ENCODE measurements at places on chromosomes 4 and X.

DNA sequence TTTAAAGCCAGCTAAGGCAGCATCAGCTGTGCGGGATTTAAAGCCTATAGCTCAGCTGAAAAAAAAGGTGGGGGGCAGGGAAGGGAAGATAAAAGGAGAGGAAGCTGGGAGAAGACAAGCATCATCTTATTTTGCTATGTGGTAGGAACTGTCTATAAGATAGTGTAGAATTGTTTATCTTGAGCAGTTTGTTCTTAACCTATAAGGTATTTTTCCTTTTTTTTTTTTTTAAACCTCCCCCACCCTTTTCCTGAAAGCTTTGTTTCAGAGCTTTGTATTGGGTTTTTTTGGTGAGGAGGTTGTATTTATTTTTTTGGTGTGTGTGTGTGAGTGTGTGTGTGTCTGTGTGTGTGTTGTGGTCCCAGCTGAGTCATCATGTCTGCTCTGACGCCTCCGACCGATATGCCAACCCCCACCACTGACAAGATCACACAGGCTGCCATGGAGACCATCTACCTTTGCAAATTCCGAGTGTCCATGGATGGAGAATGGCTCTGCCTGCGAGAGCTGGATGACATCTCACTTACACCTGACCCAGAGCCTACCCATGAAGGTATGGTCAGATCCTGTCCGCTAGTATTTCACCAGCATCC is 531 bp downstream of the RUFY3 start:
- H3K4me1 ChIP-seq = no peaks in the 10 kb centered on the region
- no peak overlapping the region for H3K4me3 ChIP-seq
- no peak overlapping the region for H3K27ac ChIP-seq
- H3K27me3 ChIP-seq = no peaks in the 10 kb centered on the region
- H3K36me3 ChIP-seq = no peaks in the 10 kb centered on the region
- peak; percentile 61 for DNase-seq

DNA sequence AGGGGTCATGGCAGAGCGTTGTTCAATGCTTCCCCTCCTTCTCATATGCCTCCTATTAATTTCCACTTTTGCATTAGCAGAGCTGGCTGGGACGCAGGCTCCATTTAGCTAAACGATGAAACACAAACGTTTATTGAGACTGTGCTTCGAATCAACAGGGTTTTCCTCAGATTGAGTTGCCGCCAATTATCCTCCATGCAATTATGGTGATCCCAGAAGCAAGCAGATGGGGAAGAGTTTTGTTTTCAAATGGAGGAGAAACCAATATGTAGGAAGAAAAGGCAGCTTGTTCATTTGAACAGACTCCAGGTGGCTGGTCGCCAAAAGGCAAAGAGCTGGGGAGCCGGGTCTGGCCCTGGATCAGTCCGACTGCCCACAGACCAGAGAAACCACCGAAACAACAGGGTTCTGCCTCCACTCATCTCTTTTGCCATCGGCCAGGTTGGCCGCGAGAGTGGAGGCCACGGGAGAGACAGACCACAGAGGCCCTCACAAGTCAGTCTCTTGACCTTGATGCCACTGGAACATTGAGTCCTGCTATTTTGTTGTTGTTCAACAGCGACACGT is 184.8 kb downstream of the GBA3 start:
- no peaks in the 10 kb centered on the region for H3K36me3 ChIP-seq
- no peaks in the 10 kb centered on the region for H3K4me1 ChIP-seq
- no peak overlapping the region for H3K27ac ChIP-seq
- H3K4me3 ChIP-seq = no peak overlapping the region

DNA sequence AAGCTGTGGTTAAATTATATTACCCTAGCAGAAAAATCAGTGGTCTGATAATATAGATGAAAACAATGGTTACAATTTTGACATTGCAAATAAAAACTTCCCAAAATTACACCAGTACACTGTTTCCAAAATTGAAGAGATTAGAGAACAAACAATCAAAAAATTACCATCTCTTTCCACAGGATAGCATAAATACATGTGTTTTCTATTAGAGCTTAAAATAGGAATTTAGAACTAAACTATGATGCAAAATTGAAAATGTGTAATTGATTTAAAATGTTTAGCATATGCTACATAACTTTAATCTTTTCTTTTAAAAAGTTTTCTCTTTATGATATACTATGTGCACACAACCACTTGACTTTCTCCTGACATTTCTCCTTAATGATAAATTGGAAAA is 6.7 kb downstream of the EDNRA start:
- no peaks in the 10 kb centered on the region for H3K27me3 ChIP-seq
- H3K4me1 ChIP-seq = no peaks in the 10 kb centered on the region
- no peaks in the 10 kb centered on the region for H3K36me3 ChIP-seq
- H3K27ac ChIP-seq = no peak overlapping the region

GRCh38 chrX:17336377-17336776 is 38.6 kb upstream of the NHS start:
- H3K4me3 ChIP-seq = no peak overlapping the region
- H3K27me3 ChIP-seq = no peaks in the 10 kb centered on the region
- DNase-seq = no peak
- no peaks in the 10 kb centered on the region for H3K36me3 ChIP-seq
- H3K4me1 ChIP-seq = no peaks in the 10 kb centered on the region

GRCh38 chr4:71411981-71412380 is 73.2 kb downstream of the SLC4A4 start:
- H3K27me3 ChIP-seq = no peaks in the 10 kb centered on the region
- DNase-seq = no peak
- H3K4me3 ChIP-seq = no peak overlapping the region
- no peaks in the 10 kb centered on the region for H3K4me1 ChIP-seq
- H3K27ac ChIP-seq = no peak overlapping the region

DNA sequence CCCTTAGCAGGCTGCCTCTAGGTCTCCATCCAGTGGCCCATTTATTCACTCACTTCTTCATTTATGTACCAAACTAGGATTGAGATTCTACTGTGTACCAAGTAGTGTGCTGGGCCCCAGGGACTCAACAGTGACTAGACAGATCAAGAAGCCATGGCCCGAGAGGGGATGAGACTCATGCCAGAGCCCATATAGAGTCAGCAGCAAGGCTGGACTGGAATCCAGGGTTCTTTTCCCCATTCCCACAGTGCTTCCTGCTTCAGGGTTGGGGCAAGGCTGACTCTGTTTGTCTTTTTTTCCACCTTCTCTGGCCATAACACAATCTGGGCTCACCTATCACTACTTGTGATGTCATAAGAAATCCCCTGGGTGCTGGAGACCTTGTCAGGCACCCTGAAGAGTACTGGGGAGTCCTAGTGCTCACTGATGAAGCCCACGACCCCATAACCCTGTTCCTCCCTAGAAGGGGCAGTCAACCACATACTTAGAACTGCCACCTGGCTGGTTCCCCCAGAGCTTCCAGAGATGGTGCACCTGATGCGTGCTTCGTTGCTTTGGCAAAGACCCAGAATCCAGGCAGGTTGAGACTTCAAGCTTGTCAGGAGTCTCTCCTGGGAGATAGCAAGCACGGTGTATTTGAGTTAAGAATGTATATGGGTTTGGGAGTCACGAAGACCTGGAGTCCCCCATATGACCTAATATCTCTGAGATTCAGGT is 6.2 kb downstream of the RTL5 start:
- H3K27ac ChIP-seq = no peak overlapping the region
- peaks cover 7% of the 10 kb centered on the region for H3K4me1 ChIP-seq
- no peaks in the 10 kb centered on the region for H3K27me3 ChIP-seq
- DNase-seq = no peak
- H3K4me3 ChIP-seq = no peak overlapping the region

DNA sequence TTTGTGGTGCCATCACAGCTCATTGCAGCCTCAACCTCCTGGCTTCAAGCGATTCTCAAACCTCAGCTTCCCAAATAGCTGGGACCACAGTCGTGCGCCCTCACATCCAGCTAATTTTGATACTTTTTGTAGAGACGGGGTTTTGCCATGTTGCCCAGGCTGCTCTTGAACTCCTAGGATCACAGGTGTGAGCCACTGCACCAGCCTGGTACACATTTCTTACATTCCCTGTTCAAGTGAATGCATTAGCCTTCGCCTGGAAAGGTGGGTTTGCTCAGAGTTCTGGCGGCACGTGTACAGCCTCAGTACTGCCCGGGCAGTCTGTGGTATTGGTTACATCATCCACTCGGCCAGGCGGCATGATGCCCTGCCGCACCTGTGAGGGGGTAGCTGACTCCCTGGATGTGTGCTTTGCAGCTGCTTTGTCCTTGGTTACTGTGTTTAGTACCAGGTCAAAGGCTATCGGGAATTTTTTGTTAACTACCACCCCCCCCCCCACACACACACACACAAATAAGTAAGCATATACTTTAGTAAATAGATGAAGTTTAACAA is 57.1 kb downstream of the TNIP2 start:
- H3K36me3 ChIP-seq = peaks cover 25% of the 10 kb centered on the region
- H3K27ac ChIP-seq = no peak overlapping the region
- no peaks in the 10 kb centered on the region for H3K4me1 ChIP-seq
- no peak overlapping the region for H3K4me3 ChIP-seq
- no peak for DNase-seq

DNA sequence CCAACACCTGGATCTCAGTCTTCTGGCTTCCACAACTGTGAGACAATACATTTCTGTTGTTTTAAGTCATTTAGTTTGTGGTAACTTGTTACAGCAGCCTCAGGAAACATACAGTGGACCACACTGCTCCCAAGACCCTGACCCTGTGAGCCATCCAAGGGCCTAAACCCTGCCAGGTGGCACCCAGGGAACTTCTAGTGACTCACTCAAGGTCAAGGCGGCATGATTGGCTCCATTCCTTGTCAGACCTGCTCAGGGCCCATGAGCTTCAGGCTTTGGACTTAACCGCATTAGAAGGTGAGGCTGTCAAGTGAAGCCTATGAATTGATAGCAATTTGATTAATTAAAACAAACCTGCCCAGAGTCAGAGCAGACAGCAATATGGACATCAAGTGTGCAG is 165.7 kb upstream of the MAMLD1 start:
- H3K4me1 ChIP-seq = no peaks in the 10 kb centered on the region
- no peak for DNase-seq
- no peaks in the 10 kb centered on the region for H3K27me3 ChIP-seq
- no peaks in the 10 kb centered on the region for H3K36me3 ChIP-seq

GRCh38 chr4:155450676-155451075 is 73.9 kb upstream of the MAP9 start:
- H3K36me3 ChIP-seq = no peaks in the 10 kb centered on the region
- no peak overlapping the region for H3K27ac ChIP-seq
- no peak overlapping the region for H3K4me3 ChIP-seq
- no peaks in the 10 kb centered on the region for H3K4me1 ChIP-seq
- no peak for DNase-seq

GRCh38 chrX:98379134-98379533 is 1495.4 kb downstream of the RPA4 start:
- H3K4me3 ChIP-seq = no peak overlapping the region
- no peaks in the 10 kb centered on the region for H3K4me1 ChIP-seq
- DNase-seq = no peak
- no peak overlapping the region for H3K27ac ChIP-seq
- no peaks in the 10 kb centered on the region for H3K27me3 ChIP-seq

GRCh38 chrX:9635803-9636202 is 129.8 kb downstream of the GPR143 start:
- DNase-seq = no peak
- no peak overlapping the region for H3K27ac ChIP-seq
- H3K27me3 ChIP-seq = no peaks in the 10 kb centered on the region
- H3K4me3 ChIP-seq = no peak overlapping the region

- H3K27me3 ChIP-seq = no peaks in the 10 kb centered on the region
- DNase-seq = no peak
- no peak overlapping the region for H3K4me3 ChIP-seq
- no peaks in the 10 kb centered on the region for H3K4me1 ChIP-seq
Measured at GRCh38 chr4:83228231-83228630, 56.4 kb downstream of the COQ2 start.

DNA sequence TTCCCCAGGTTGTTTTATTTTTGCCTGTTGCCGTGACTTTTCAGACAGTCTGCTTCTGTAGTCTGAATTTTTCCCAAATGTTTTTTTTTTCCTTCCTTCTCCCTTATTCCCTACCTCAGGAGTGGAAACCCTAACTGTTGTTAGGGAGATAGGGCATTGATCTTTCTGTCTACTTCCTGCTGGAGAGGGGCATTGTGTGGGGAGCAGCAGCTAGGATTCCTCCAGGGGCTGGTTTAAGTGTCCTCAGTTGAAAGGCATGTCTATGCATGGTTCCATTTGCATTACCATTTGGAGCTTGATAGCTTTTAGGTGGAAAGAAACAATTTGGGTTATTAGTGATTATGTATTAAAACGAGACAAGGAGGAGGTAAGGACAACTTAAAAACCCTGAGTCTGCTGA is 383.9 kb downstream of the DCAF12L2 start:
- no peak overlapping the region for H3K4me3 ChIP-seq
- no peaks in the 10 kb centered on the region for H3K4me1 ChIP-seq
- no peak overlapping the region for H3K27ac ChIP-seq
- DNase-seq = peak; percentile 48

DNA sequence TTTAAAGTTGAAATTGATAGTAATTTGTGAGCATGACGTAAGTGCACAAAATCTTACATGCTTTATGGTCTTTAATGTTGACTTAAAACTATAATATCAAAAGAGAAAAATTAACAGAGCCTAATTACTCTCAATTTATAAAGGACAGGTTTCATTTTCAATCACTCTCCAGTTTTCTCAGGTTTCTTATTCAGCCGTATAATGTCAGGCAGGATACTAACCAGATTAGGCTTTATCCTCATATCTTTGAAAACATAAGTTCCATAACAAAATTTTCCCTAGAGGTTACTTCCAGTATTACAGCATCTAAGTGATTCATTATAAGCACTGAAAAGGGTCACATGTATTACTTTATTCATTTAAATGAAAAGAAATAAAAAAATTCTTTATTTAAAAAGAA is 492.1 kb downstream of the PACRGL start:
- H3K36me3 ChIP-seq = no peaks in the 10 kb centered on the region
- no peak overlapping the region for H3K27ac ChIP-seq
- no peak for DNase-seq

DNA sequence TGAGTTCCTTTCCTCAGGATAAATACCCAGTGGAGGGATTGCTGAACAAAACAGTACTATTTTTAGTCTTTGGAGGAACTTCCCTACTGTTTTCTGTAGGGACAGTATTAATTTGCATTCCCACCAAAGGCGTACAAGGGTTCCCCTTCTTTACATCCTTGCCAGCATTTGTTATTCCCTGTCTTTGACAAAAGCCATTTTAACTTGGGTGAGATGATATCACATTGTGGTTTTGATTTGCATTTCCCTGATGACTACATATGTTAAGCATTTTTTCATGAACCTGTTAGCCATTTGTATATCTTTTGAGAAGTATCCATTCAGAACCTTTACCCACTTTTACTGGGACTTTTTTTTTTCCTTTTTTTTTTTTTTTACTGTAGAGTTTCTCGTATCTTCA is 126.2 kb upstream of the ANXA10 start:
- H3K27me3 ChIP-seq = no peaks in the 10 kb centered on the region
- no peak overlapping the region for H3K27ac ChIP-seq
- H3K4me1 ChIP-seq = no peaks in the 10 kb centered on the region
- no peaks in the 10 kb centered on the region for H3K36me3 ChIP-seq
- DNase-seq = peak; percentile 25

GRCh38 chr4:13700021-13700857 is 72.7 kb upstream of the BOD1L1 start:
- H3K27me3 ChIP-seq = no peaks in the 10 kb centered on the region
- DNase-seq = no peak
- no peaks in the 10 kb centered on the region for H3K4me1 ChIP-seq
- H3K4me3 ChIP-seq = no peak overlapping the region

- H3K27ac ChIP-seq = no peak overlapping the region
- no peak overlapping the region for H3K4me3 ChIP-seq
- H3K27me3 ChIP-seq = no peaks in the 10 kb centered on the region
Measured at GRCh38 chr4:45580334-45580733, 543.5 kb downstream of the GABRG1 start.

GRCh38 chr4:184775854-184776555 is 42.1 kb upstream of the CENPU start:
- DNase-seq = no peak
- no peaks in the 10 kb centered on the region for H3K4me1 ChIP-seq
- no peaks in the 10 kb centered on the region for H3K36me3 ChIP-seq

Measured in mesendoderm (in vitro differentiated cells).